ENCODE measurements at places on chromosomes 6 and 20. TPM values are rescaled to one million over a fixed set of nuclear protein-coding genes. Genes with fewer than 3 reads are reported as not detected.
A peak's percentile ranks its signal among the peaks of the same experiment; 100 is the strongest.

DNA sequence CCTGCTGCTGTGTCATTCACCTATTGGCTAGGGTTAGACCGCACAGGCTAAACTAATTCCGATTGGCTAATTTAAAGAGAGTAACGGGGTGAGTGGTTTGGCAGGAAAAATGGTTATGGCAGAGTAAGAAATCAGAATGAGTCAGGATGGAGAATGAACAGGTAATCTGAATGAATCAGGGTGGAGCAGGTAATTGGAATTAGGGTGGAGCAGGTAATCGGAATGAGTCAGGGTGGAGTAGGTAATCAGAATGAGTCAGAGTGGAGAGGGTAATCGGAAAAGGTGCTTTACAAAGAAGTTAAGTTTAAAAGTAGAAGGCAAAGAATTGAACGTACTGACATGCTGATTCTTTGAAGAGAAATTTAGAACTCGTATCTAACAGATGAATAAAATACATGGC, 11.7 kb downstream of the SLC35A1 start:
- DNase-seq, result no peak

- DNase-seq, result no peak
Measured at GRCh38 chr20:63498960-63499337, at the start of gene EEF1A2. Gene EEF1A2 (minus strand): TSS chr20:63499083. CDS start chr20:63497763, 1,320 bp downstream.

DNA sequence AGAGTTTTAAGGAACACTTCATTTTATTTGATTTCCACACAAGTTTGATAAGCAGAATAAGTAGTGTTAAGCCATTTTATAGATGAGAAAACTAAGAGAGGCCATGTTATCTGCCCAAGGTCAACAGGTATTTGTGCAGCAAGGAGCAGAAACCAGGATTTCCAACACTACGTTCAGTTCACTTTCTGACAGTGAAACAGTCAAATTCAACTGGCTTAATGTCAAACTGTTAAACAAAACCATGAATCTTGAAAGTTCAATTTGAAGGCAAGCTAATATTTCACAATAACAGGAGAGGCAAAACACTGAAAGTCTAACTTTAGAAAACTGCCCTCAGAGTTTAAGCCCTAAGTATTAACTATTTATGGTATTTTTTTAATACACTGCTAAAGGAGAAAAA, 32.6 kb downstream of the DTNBP1 start:
- DNase-seq, result peak; percentile 8

DNA sequence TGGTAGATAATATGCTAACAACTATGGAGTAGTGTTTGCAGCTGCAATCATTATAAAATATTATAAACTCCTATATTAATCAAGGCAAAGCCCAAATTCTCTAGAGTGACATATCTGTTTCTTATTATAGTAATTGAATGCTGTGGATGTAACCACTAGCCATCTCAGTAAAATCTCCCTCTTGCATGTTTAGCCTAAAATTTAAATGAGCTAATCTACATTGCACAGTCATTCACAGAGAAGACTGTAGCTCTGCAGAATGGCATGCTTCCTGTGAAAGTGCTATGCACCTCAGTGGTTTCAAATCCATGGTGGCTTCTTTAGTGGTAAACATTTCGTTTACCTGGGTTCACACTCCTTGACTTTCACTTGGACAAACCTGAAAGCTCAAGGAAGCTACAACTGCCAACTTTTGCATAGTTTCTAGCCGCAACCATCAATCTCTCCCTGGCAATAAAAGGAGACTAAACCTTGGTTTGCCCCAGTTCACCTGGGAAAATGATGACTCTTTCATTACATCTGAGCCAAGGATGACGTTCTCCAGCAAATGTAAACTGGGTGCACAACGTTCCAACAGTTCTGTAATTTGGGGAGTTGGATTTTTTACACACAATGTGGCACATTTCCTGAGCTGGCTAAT, 47.2 kb downstream of the FILIP1 start:
- no peak for DNase-seq

The GGTLC1 gene
- not detected for total RNA-seq

DNA sequence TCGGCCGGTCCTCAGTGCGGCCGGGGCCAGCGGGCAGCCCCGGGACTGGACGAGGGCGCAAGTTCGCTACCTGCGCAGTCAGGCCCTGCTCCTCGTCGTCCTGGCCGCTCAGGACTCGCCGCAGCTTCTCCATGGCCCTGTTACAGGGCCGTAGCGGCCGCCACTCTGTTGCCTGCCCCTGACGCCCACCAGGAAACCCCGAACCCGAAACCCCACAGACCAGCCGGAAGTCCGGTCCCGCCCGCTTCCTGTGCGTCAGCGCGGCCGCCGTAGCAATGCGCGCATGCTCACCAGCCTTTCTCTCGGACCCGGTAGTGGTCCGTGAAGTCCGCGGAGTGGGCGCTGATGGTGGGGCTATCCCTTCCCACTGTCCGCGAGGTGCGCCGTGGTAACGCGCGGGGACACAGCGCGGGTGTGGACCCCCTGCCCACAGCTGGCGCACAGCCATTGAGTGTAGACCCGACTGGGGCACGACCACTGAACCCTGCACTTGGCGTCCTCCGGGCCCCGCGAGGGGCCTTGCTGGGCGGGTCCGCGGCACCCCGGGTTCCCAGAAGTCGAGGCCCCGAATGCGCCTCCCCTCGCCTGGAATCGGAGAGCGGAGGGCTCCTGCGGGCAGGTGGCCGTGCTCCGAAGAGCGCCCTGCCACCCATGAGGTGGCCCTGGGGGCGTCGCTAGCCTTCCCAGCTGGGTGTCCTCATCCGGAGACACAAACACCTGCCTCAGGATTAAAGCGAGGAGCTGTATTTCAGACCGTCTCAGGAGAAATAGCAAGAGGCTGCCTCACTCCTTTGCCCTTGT, at the start of gene SFT2D1:
SFT2D1 (minus strand) TSS at position 197 of the 801 bp plus-strand sequence; CDS start at position 133, 64 bp downstream.
- DNase-seq, result peak; percentile 55

DNA sequence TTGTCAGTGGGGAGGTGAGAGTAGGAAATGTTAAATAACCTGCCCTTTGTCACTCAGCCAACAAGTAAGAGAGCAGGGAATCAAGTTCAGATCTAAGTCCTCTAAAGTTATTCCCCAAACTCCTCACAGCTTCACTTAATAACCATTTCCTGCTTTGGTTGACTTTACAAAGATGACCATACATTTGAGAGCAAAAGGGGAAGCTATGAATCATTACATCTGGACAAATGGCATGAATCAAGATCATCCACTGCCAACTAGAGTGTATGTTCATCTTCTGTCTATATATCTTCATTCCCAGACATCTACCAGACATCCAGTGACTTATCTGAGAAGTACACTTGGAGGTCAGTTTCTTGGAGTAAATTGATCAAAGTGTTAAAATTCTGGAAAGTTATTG, 15.1 kb upstream of the HIVEP2 start:
- DNase-seq, result no peak

- no peak for DNase-seq
Measured at GRCh38 chr6:20192625-20193024, 19.6 kb downstream of the MBOAT1 start.

GRCh38 chr6:8855411-8855810, 420.1 kb upstream of the SLC35B3 start:
- DNase-seq, result no peak

The HAO1 gene
- not detected for total RNA-seq

The SLC17A1 gene
- total RNA-seq, result 18.4 TPM

The HUS1B gene
- total RNA-seq, result not detected

DNA sequence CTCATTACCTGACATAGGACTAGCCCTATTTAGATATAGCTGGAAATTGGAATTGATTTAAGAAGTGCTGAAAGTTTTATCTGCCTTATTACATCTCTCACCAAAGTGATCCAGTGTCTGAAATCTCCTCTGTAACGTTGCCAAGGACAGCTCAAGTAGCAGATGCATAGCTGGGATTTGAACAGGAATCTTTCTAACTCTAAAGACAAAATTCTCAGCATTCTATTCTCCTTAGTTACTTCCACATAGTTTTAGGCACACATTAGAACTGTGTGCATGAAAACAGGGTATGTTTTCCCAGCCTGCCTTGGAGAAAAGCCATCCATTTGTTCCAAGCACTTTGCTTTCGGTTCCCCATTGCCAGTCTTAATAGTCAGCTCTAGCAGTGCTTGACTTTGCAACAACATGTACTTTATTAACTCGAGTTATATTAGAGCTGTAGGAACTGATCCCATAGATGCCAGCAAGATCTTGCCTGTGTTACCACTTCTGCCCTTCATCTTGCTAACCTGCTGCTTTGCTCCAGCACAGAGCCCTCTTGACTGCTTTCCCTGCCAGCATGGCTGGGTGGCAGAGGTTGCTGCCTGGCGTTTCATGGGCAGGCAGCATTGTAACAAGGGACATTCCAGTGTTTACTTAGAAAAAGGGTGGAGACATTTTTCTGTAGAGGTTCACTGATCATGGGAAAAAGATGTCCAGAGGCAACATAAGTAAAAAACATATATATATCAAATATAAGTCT, 56.1 kb upstream of the STMND1 start:
- DNase-seq, result peak; percentile 10

The TBXT gene
- total RNA-seq, result not detected

GRCh38 chr20:51452091-51452613, 90.4 kb downstream of the NFATC2 start:
- DNase-seq, result no peak

The ARMC12 gene
- 0.87 TPM for total RNA-seq

DNA sequence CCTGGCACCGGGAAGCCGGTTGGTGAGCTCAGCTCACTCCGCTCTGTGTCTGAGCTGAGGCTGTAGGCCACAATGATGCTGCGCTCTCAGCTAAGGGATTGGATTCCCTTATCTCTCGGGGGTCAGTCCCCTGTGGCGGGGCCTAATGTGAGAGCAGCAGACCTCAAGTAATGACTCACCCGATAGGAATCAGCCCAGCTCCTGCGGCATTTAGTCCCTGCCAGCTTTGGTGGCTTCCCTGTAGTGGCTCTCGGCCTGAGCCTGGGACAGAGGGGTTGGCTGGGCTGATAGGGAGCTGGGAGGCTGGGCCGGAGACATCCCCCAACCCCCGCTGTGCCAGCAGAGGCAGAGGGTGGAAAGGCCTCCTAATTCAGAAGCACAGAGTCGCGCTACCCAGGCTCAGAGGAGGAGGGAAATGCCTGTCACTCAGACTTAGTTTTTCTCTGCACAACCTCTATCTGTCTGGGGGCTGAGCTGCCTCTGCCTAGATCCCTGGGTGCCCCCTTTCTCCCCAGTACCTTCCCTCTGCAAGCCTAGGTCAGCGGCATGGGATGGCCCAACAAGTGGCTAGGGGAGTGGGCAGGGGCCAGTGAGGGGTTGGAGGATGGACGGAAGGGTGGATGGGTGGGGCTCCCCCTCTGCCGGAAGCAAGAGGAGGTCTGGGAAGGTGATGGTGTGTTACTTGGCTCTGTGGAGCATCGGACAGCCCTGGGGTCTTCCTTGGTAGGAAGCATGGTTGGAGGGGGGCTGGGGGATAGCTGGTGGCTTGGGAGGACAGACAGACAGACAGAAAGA, 92.2 kb downstream of the CDH22 start:
- DNase-seq, result no peak

DNA sequence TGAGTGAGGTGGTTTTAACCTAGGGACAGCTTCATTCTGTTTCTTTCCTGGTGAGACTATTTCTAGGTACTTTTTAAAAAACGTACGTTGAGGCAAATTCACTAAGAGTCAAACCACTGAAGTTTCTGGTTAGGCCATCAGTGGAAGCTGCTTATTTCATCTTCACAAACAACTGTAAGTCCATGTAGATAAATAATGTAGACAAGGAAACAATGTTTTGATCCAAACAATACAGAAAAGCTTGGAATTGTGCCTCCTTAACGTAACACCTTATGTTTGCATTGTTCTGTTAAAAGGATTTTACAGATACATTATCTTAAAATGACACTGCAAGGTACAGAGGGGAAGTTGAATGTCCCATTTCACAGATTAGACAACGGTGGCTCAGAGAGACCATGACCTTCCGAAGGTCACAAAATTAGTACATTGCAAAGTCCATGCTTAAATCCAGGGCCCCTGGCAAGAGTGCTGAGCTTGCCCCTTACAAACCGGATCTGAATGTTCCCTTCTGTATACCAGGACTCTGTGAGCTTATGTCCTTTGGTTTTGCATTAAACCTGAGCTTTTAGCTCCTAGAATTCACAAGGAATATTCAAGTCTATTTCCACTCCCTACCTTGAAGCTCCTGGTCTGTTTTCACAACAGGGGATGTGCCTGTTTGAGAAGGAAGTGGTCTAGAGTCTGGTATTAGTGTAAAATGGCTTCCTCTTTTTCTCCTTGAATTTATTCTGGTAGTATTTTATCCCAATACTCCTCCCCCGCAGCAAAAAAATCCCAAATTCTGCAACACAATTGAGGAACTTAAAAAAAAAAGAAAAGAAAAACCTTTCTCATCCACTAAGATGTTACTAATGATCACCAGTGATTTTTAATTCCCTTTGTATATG, 28.9 kb upstream of the ZNF217 start:
- DNase-seq, result no peak

DNA sequence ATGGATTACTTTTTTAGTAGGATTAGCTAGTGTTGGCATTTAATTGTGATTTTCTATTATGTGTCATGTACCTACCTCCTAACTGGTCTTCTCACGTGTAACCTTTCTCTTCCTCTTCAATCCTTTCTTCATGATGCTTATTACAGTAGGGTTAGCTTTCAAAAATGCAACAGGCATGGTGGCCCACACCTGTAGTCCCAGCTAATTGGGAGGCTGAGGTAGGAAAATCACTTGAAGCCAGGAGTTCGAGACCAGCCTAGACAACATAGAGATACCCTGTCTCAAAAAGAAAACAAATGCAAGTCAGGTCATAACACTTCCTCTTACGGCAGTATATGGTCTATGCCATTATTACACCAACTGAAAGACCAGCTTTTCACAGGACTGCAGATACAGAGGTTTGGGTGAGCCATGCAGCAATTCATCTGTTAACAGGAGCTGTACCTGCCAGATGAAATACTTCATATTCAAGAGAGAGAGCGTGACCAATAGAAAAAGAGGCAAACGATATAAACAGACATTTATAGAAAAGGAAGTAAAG, 195.0 kb downstream of the TMEM242 start:
- DNase-seq, result no peak

The PRIM2 gene
- 13.9 TPM for total RNA-seq

- DNase-seq, result no peak
Measured at GRCh38 chr6:156556811-156557210, 220.4 kb upstream of the ARID1B start.

DNA sequence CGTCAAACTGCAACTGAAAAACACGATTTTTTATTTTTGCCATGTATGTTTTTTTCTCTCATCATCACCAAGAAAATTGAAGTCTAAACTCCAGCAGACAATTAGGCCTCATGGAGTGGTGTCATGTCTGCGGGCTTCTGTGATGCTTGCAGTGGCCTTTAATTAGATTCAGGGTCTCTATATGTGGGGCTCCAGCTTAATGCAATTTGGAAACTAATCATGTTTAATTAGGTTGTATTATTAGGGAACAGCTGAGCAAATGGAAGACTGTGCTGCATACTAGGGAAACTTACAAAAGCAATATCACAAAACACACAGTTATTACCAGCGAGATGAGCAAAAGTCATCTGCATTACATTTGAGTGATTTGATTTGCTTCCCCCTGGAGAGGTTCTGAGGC, 132.9 kb upstream of the PMEPA1 start:
- no peak for DNase-seq

The SPTLC3 gene
- 4.2 TPM for total RNA-seq

DNA sequence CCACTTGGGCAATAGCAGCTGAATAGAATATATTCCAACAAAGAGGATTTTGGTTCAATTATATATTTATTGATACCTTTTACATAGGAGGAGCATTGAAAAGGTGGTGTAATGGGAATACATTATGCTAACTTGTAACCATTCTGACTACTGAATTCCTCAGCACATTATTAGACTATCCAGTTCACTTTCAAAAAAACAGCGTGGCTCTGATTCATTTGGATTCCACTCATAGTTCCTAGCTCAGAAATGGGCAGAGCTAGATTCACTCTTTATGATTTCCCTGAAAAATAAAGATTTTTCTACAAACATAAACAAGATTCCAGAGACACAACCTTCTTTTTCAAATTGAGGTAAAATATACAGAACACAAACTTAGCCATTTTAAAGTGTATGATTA, 9.2 kb upstream of the TRERF1 start:
- DNase-seq, result no peak

The ADGRF5 gene
- total RNA-seq, result 0.70 TPM

The SUPT3H gene
- total RNA-seq, result 43.0 TPM
